HFF-Myc (cell line): ENCODE measurements at places on chromosomes 2 and 18.

- no peak for DNase-seq
Measured at GRCh38 chr2:149388120-149388816, 57.9 kb downstream of the LYPD6 start.

DNA sequence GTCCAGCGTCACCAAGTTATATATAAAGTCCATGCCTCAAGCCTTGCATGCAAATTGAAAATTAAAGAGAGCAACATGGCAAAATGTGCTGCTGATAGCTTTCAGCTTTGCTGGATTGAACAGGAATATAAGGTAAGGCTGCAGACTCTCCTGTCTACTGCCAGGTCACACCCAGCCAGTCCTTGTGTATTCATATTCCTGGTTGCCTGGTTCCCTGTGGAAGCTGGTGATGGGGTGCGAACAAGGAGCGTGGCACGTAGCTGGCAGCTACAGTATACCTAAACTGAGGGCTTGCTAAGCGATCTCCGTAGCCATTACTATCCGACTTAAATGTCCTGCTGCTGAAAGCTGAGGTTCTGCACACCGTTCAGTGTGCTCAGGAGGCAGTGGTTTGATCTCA, 50.1 kb upstream of the NOSTRIN start:
- no peak for DNase-seq

DNA sequence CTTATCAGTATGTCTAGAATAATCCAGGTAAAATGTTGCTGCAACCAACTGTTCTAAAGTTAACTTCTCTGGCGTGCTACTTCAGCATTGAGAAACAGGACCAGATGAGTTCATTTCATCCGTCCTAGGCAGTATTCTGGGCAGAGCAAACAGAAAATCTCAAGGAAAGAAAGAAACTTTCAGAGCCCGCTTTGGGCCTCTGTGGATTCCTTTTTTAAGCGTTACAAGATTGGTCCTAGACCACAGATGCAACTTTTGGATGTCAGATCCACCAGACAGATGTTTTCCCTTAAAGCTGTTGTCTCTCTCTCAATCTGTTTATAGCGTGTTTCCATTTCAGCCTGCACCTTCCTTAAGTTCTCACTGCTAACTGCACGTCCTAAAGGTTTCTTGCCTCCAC, 75.0 kb downstream of the BCL2 start:
- no peak for DNase-seq

DNA sequence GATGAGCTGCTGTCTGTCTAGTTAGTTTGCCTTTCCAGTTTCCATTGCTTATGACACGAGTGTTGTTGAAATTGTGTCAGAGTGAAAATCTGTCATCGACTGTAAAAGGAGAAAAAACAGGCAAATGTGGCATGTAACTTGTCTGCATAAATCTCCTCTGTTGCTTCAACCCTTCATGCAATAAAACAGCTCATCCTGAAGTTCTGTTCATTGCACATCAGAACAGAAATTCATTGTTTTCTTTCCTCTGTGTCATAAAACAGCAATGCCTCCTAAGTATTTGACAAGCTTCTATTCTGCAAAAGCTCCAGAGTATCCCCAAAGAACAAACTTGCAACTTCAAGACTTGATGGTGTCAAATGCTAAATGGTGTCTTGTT, 432.1 kb downstream of the MEIS1 start:
- no peak for DNase-seq

- DNase-seq: no peak
Measured at GRCh38 chr2:25029183-25029554, 12.7 kb upstream of the EFR3B start.

- no peak for DNase-seq
Measured at GRCh38 chr2:183186766-183187165, 62.5 kb downstream of the NUP35 start.

DNA sequence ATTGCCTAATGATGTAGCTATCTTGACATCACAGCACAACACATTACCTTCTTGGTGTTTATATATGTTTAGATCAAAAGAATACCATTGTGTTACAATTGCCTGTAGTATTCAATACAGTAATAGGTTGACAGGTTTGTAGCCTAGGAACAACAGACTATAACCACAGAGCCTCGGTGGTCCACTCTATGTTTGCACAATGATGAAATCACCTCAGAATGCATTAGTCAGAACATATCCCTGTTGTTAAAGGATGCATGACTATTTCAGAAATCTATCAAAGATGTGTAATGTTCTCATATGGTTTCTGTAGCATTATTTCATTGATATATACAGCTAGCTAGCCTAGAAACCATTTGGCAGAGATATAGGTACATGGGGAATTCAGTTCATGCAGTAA, 8.9 kb downstream of the METTL5 start:
- no peak for DNase-seq

GRCh38 chr2:135657806-135658582, 83.7 kb upstream of the UBXN4 start:
- DNase-seq: no peak

DNA sequence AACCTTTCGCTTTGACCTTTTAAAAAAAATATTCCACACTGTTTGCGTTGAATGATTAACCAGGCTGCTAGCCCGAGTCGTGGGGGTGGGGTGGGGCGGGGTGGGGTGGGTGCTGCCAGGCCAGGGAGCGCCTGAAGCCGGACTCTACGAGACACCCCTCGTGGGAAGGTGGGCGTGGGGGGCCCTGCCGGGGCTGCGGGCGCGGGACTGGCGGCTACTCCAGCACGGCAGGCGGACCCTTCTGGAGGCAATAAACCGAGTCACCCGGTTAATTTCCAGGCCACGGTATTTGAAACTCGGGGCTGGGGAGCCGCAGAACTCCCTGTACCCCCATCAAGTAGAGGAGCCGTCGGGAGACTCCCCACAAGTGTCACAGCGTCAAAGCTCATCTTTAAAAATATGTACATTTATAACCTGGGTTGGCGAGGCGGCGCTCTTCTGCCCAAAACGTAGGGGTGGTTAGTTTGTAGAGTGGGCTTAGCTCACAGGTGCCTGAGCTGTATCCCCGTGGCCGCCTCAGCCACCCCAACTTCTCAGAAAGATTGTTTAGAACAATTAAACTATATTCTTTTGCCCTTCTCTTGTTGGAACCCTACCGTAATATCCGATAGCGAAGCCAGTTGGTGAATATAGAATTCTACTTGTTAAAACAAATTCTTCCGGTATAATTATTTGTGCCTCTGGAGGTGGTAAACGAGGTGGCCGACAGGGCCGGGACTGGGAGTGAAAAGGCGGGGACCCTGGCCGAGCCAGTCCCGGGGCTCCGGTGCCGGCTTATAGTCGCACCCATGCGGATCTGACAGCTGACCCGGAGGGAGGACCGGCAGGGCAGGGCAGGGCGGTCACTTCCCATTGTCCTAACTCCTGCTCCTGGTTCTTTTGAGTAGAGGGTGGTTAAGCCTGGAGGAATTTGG, 1.4 kb downstream of the B3GNT2 start:
- no peak for DNase-seq

DNA sequence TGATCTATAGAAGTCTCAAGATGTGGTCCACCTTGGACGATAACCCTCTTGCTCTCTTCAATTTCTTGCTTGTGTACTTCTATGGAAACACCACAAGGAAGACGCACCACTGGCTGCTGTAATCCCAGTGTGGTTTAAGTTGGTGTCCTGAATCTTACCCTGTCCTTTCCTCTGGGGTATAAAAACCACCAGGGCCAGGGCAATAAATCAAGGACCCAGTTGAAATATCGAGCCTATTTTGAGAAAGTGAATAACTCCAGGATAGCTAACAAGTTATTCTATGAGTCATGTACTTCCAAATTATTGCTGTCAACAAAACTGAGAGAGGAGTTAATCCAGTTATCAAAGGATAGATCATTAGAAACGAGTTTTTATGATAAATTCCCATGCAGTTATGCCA, 137.0 kb downstream of the RND3 start:
- no peak for DNase-seq

- DNase-seq: peak; percentile 39
Measured at GRCh38 chr18:25875551-25876240, 214.7 kb downstream of the SS18 start.

GRCh38 chr18:46252759-46253158, 148.6 kb downstream of the HAUS1 start:
- no peak for DNase-seq

DNA sequence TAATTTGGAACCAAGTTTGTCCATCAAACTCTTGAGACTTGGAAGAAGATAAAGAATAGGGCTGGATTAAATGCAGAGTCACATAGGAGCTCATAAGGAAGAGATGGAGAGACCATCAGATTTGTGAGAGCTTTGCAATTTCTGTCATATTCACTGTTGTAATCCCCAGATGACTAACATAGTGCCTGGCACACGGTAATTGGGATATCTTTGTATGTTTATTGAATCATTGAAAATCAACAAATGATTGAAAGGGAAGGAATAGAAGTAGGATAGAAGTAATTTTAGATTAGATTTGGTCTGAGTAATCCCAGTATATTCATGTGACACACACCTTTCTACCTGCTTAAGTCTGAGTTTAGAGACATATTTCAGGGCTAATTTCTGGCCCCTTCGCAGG, 75.4 kb downstream of the LCLAT1 start:
- no peak for DNase-seq

GRCh38 chr18:5779922-5780321, 115.4 kb downstream of the TMEM200C start:
- DNase-seq: no peak

DNA sequence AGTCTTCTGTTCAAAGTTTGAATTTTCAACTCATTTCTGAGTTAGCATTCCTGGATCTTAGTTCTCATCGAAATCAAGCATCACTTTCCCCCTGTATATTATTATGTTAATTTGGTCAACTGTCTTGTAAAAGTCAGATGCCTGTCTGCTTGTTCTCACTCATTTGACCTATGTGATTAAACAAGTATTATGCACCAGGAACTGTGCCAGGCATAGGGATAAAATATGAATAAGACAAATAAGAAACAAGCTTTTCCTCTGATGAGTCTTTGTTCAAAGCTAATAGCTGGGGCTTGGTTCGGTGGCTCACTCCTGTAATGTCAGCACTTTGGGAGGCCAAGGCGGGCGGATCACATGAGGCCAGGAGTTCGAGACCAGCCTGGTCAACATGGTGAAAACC, 19.7 kb upstream of the EMILIN2 start:
- DNase-seq: no peak

DNA sequence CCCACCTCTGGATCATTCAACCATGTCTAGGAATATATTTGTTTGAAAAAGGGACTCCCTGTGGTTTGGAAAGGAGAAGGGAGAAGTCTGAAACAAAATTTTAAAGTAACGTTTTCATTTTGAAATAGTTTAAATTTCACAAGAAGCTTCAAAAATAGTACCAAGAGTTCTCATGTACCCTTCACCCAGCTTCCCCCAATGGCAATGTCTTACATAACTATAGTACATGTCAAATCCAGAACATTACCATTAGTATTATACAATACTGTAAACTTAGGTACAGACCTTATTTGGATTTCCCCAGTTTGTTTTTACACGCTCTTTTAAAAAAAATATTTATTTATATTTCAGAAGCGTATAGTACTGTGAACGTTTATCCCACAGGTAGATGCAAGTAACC, 4.0 kb upstream of the LYG2 start:
- no peak for DNase-seq

- no peak for DNase-seq
Measured at GRCh38 chr18:8229787-8230186, 379.4 kb upstream of the RAB12 start.

DNA sequence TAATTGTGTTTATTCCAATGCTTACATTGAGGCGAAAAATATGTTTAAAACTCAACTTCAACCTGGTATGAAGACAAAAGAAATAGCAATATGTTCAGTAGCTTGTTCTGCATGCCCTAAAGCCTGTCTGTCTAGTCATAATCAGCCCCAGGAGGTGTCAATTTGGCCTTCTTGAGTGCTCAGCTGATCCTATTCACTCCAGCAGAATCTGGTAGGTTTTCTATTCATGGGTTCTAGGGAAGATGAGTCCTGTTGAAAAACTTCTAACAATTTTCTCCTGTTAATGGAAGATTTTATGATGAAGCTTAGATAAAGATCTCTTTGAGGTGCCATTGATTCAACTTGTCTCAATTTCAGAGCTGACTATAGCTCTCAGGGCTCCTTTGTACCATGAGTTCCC, 402.0 kb upstream of the UBE2E3 start:
- DNase-seq: no peak

DNA sequence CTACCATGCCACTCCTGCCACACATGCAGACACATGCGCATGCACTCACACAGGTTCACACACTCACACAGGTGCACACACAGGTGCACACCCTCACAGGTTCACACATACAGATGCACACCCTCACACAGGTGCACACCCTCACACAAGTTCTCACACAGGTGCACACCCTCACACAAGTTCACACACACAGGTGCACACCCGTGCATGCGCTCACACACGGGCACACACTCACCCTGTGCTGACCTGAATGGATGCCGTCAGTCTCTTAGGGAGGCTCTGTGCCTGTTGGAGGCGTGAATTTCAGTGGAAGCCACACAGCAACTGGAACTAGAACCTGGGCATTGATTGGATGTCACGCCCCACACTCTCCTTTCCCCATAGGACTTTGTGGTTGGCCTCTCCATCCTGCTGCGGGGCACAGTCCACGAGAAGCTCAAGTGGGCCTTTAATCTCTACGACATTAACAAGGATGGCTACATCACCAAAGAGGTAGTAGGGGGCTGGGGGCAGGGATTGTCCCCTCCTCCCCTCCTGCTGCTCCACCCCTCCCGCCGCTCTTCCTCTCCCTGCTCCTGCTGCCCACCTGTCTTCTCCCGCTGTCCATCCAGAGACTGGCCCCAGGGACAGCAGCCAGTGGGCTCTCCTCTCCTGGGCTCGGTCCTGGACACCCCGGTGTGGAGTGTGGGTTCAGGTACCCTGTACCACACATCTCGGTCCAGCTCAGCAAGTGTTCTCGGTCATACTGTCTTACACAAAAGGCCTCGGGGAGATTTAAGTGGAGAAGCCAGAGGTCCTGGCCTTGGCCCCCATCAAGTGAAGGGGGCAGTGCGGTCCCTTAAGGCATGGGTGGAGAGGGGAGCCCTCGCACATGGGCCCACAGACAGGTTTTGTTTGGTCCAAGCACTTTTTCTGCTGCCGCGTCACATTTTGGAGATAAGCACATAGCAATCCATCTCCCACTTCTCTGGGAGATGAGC, 21.0 kb upstream of the FAHD2A start:
- DNase-seq: no peak

DNA sequence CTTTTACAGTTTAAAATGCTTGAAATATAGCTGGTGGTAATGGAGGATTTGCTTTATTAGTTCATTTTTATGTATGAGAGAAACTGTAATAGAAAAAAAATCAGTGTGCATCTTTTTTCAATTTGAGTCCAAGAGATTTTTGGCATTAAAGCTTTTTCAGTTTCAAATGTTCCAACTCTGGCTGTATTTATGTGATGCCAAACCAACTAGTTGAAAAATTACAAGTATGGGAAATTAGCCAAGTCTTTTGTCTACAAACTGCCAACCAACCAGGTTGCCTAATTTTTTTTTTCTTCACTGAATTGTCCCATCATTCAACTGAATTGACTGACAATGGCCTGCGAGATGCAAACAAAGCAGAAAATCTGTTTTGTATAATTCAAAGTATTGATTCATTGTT, 95.7 kb downstream of the ICOS start:
- no peak for DNase-seq

- no peak for DNase-seq
Measured at GRCh38 chr2:14358339-14358738, 274.2 kb upstream of the LRATD1 start.

GRCh38 chr2:54680397-54681041, 42.9 kb upstream of the EML6 start:
- no peak for DNase-seq
